ENCODE measurements at places on chromosomes 13 and 19.

GRCh38 chr13:61728471-61728870 is 312.8 kb upstream of the PCDH20 start:
- no peak for DNase-seq

GRCh38 chr19:53904909-53905308 is 4.2 kb upstream of the CACNG7 start:
- DNase-seq, result no peak

GRCh38 chr13:41053384-41053826 is 7.9 kb upstream of the WBP4 start:
- no peak for DNase-seq

DNA sequence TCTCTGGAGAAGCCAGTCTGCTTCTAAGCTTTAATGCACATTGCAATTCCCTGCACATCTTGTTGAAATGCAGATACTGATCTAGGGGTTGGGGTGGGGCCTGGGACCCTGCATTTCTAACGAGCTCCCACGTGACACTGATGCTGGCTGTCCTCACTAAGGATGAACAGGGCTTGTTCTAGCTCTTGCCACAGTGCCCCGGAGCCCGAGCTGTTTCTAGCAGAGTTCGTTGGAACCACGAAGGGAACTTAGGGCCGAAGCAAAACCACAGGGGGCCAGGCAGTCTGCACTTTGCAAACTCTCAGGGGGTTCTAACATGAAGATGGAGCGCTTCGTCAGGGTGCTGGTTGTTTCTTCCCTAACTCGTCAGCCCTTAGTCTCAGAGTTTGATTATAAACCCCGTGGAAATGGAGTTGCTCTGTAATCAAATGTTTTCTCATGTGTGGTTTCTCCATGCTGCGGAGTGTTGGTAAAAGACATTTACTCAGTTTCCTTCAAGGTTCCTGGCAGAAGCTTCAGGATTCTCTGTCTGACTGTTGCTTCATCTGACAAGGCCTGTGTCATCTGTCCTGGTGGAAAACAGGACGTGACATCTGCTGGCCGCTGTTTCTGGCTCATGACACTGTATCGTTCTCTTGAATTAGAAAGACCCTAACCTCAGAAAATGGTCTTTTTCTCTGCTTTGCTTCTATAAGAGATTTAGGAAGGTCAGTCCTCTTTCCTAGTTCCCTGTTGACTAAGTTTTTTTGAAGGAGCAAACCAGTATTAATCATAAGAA is 221.5 kb downstream of the TEX29 start:
- no peak for DNase-seq

DNA sequence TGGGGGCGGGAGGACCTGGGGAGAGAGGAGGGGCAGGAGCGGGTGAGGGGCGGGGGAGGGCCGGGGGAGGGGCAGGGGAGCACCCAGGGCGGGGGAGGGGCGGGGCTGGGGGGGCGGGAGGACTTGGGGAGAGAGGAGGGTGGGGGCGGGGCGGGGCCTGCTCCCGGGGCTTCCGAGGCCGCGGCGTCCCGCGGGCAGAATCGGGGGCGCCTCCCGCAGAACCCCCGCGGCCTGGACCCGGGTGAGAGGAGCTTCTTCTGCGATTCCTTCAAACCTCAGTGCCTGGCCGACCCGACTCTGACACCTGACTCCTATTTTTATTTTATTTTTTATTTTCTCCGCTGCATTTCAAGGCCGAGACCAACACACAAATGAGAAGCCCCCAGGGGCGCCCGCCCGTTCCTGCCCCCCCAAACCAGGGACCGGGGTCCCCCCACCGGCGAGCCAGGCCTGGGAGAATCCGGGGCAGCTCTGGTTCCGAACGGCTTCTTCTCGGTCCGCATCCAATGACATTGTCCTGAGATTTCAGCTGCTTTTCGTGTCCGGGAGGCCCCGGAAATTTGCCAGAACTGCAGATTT is 470 bp upstream of the GRTP1 start:
- DNase-seq, result no peak

DNA sequence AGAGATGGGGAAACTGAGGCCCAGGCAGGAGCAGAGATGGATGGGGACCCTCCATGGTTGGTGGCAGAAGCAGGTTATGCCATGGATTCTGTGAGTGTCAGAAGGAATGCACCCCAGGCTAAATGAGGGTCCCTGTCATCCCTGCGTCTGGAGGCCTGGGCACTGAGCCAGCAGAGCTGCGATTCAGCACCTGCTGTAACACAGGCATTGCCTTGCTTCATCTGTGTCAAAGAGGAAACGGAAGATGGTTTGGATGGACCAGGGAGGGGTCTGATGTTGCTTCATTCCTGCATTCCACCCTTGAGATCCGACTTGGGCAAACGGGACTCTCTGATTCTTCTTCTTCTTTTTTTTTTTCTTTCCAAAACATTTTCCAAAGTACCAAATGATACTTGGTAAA is 1.2 kb downstream of the C5AR1 start:
- no peak for DNase-seq

GRCh38 chr19:33225458-33225926 is at the start of gene SLC7A10:
Gene SLC7A10, minus strand, starts transcription at chr19:33225850. Its CDS starts 147 bp downstream, at chr19:33225703.
- no peak for DNase-seq

GRCh38 chr19:19417628-19418245 is 12.3 kb downstream of the GATAD2A start:
- no peak for DNase-seq

DNA sequence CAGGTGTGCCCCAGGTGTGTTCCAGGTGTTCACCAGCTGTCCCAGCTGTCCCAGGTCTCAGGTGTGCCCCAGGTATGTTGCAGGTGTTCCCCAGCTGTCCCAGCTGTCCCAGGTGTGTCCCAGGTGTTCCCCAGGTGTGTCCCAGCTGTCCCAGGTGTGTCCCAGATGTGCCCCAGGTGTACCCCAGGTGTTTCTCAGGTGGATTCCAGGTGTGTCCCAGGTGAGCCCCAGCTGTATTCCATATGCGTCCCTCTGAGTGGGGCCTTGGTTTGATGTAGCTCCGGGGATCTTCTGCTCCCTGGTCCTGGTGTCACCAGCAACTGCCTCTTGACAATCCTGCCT is 719 bp upstream of the GRK1 start:
- no peak for DNase-seq

- DNase-seq, result no peak
These were observed 11.0 kb upstream of the ACOD1 start for GRCh38 chr13:76937281-76937820.

- no peak for DNase-seq
These were observed 2.6 kb downstream of the AP1M1 start for GRCh38 chr19:16200038-16201010.

GRCh38 chr19:38801359-38802095 is 11.2 kb downstream of the LGALS4 start:
- DNase-seq, result no peak

DNA sequence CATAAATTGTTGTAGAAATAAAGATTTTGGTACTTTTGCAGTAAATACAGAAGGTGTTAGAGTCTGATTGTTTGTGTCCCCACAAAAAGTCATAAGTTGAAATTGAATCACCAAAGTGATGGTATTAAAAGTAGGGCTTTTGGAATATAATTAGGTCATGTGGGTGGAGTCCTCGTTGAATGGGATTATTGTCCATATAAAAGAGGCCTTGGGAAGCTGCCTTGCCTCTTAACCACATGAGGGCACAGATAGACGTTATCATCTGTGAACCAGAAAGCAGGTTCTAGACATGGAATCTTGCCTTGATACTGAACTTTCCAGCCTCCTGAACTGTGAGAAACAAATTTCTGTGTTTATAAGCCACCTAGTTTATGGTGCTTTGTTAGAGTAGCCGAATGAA is 186.8 kb downstream of the PRR20E start:
- DNase-seq, result no peak

DNA sequence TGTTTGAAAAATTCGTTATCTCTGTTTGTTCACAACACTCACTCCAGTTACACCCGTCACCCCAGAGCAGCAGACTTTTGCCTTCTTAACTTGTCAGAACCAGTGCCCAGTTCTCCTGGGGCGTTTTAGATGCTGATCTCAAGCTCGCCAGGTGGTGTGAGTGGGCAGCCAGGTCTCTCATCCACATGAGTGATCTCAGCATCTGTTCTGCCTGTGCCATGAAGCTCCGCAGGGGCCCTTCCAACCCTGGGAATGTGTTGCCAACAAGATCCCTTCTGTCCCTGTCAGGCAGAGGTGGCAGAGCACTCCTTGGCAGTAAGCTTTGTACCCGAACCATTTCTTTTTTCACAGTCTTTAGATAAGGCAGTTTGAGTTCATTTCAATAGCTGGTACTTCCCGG is 896.5 kb downstream of the UQCRFS1 start:
- no peak for DNase-seq

DNA sequence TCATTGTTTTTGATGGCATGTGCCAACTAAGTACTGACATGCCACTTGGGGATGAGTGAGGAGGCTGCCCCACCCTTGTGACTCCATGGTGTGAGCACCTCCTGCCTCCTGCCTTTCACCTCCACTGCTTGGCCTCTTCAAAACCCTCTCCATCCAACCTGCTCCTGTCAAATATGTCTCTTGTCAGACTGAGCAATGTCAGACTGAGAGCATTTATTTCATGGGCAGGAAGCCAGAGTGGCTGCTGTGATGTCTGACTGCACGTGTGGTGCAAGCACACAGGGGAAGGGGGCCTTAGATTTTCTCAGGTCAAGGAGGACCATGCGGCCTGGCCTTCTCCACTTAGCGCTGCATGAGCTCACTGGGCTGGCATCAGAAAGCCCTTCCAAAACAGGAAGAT is 68.3 kb downstream of the STARD13 start:
- DNase-seq, result no peak

- DNase-seq, result no peak
These were observed 30.1 kb downstream of the DNAJC3 start for GRCh38 chr13:95707035-95707434.

DNA sequence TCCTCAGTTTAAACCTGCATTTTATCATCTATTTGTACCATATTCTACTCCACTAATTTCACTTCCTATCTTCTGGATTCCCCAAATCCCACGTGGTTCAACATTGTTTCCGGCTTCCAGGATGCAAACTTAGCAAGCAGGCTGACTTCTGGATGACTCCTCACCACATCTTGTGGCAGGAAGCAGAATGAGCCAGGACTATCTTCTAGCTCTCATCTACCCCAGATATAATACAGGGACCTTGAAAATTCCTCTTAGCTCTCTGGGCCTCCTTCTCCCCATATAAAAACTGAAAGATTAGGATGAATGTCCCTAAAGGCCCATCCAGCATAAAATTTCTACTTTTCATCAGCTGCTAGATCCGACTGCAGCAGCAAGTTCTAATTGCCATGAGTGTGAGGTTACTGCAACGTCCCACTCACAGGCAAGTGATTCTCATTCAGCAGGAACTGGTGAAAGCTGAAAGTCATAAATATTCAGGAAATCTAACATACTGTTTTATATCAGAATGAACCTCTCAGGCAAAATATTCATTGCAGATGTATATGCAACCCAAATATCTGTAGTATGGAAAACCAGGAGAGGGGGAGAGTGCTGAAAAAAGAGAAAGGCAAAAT is 93.4 kb downstream of the KCTD12 start:
- DNase-seq, result no peak

DNA sequence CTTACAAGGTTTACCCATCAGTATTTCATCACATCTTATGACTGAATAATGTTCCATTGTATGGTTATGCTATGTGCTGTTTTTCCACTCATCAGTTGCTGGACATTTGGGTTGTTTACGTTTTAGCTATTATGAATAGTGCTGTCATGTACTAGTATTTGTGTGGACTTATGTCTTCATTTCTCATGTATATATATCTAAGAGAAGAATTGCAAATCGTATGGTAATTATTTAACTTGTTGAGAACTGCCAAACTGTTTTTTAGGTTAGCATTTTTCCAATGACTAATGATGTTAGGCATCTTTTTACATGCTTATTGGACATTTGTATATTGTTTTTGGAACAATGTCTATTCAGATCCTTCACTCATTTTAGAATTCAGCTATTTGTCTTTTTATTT is 368.3 kb downstream of the LMO7 start:
- DNase-seq, result no peak

DNA sequence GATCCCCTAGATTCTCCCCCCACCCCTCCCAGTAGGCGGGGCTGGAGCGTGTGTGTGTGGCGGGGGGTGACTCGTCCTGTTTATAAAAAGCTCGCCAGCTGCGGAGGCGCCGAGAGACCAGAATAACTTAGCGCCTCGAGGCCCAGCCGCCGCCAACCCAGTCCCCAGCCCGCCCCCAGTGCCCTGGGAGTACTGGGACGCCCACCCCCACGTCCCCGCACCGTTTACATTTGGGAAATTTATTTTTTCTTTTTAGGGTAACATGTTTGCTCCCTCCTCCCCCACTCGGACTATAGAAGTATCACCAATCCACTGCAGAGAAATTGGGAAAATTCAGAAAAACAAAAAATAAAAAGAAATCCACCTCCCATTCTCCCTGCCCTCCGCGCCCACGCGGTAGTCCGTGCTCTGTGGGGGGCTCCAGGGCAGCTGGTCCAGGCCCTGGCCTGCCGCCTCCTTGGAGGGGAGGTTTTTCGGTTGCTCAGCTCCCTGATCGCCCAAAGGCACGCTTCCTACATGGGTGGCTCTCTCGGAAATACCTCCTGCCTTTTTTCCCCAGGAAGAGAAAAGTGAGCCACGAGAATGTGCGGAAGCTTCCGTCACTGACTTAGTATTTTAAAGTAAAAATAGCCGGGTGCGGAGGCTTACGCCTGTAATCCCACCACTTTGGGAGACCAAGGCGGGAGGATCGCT is 1.5 kb upstream of the RAB3A start:
- DNase-seq, result no peak

DNA sequence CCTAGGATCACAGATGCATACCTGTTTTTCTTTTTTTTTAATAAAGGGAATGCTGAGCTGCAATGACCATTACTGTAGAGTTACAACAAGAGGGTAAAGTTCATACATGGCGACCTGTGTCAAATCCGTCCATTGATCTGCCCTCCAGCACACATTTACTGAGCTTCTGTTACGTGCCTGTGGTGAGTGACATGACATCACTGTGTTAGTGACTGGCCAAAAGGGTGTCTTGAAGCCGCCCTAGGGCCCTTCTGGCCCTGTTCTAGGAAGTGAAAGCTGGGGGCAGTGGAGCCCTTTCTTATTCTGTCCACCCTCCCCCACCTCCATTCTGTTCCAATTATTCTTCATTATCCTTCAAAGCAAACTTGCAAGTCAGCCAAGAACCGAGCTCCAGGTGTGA is 66.3 kb downstream of the ZIC5 start:
- no peak for DNase-seq

DNA sequence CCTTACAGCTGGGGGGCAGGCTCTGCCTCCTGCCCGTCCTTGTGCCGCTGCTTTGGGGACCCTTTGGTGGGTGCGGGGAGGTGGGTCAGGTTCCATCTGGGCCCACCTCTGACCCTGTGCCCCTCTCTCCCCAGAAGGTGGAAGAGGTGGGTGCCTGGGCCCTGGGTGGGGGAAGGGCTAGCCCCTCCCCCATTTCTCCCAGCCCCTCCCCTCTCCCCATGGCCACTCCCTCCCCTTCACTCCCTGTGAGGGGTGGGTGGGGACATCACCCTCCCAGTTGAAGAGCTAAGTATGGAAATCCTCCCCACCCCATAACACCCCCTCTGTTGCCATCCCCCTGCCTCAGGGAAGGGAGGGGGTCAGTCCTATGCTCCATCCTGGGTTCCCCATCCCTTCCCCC is 14.2 kb downstream of the ARHGEF1 start:
- DNase-seq, result no peak

- no peak for DNase-seq
These were observed 63.6 kb upstream of the NFIC start for GRCh38 chr19:3302755-3303154.

- DNase-seq, result no peak
These were observed 17.9 kb downstream of the SLAIN1 start for GRCh38 chr13:77715233-77715891.
